ENCODE measurements at places on chromosomes 2 and 18.

GRCh38 chr2:74373985-74374384, 6.1 kb downstream of the DCTN1 start:
- no peak for DNase-seq

DNA sequence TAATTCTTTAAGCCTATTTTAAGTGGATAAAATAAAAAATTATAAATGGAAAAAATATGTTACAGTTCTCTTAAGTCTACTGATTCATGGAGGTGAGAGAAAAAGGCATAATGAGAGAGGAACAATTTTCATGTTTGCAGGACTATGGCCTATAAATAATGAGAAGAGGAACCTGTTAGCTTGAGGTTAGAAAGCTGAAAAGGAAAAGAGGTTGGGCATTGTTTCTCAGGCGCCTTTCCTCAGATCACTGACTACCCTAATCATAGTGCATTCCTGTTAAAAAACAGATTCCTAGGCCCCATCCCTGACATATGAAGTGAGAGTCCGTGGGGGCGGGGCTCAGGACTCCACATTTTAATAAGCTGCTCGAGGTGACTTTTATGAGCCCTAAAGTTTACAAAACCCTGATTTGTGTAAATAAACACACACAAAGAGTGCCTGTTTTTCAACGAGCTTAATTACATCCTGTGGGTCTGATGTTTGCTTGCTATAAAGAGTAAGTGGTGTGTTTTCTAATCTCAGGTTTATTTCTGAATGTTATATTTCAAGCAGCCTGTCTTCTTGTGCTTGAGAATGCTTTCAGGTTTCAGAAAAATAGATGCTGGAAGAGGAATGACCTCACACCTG, 335.5 kb downstream of the CLIP4 start:
- DNase-seq = no peak

GRCh38 chr2:85170938-85171475, 37.8 kb downstream of the TCF7L1 start:
- DNase-seq = no peak

DNA sequence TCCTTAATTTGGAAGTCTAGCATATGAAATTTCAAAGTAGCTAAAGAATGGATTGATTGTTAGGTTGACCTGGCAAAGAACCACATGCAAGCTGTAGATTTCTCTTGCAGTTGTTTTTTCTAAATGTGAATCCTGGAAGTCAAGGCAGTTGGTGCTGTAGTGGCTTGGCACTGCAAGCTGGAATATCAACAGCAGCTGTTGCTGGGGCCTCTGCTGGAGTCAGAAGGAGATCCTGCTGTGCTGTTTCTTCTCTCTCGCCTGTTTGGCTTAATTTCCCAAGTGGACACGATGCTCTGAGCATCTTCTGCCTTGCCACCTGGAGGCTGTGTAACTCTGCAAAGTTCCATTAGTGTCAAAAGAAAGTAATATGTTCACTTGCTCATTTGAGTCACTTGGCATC, 12.6 kb downstream of the PIK3C3 start:
- no peak for DNase-seq

- no peak for DNase-seq
These were observed 167.1 kb upstream of the FOSL2 start for GRCh38 chr2:28225473-28226080.

DNA sequence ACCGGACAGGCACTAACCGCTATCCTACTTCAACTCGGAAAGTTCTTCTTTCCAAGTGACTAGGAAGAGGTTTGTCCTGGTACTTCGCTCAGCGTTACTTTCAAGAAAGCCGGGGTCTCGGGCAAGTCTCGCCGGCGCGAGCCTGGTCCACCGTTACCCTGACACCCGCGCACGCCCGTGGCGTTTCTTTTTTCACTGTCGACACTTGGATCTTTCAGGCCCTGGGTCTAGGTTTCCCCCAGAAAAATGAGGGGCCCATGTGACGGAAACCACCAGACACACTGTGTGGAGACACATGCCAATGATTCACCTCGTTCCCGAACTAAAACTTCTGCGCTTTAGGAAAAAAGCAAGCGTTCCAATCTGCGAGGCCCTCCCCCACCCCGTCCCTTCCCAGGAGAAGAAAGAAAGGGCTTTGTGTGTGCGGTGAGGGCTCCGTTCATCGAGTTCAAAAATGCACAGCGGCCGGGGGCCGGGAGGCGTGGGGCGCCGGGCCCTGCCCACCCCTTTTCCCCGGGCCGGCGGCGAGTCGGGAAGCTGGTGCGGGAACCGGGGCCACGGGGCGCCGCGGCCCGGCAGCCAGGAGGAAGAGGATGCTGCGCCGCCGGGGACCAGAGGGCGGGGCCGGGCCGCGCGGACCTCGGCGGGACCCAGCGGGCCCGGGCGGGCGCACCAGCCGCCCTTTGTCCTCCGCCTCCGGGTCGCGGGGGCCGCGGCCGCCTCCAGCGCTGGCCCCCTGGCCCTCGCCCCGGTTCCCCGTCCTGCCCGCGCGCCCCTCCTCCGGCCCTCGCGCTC, 2.6 kb downstream of the ZNF521 start:
- no peak for DNase-seq

- DNase-seq = no peak
These were observed 133.4 kb upstream of the ALPP start for GRCh38 chr2:232245111-232245510.

DNA sequence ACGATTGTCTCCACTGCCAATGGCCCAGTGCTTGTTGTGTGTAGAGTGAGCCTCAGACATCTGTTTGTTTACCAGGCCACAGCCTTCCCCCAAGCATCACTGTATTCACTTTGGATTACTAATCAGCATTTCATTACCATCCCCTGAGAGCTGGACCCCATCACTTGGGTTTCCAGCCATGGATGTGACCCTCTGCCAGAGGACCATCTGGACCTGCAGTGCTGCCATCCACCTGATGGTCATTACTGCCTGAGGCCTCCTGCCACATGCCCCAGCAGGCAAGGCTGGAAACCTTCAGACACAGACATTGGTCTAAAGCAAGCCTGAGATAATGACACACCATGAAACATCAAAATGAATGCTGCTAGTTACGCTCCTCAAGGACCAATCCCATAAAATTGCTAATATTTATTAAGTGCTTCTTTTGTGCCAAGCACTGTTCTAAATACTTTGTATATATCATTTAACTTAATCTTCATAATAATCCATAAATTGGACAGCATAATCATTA, 2096.3 kb upstream of the CELF4 start:
- DNase-seq = no peak

DNA sequence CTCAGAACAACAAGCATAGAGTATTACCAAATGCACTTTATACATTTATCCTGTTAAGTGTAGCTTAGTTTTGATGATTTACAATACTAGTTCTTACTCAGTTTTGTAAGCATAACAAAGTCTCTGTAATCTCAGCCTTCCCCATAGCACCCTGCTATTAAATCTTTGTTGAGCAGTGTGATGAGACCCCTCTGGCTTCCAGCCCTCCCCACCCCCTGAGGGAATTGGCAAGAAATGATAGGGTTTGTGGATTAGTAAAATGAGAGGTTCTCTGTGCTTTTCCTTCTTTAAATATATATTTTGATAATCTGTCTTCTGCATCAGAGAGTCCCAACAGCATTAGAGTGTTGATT, 37.2 kb downstream of the ZNF521 start:
- no peak for DNase-seq

DNA sequence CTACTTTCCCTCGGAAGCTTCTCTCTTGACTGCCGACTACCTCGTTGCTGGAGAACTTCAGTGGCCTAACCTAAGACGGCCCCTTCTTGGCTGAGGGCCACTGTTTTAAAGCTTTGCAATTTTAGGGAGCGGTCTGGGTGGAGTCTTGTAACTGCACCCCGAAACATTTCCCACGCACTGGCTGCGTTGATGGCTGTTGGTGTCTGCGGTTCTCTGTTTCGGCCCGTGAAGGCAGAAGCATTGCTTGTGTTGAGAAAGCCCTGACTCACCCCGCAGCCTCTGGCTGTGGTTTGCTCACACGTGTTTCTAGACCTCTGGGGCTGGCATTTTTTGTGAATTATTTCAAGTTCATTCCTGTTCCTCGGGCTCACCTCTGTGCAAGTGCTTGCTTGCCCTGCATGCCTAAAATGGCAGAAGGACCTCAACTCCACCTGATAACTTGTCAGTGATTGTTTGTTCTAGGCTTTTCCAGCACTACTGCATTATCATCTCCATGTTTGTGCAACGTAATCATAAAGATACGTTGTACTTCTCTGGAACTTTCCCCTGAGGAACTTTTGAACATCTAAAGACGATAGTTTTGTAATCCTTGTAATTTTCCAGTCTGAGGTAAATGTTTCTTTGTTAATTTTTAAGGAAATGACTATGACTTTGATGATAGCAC, 94.2 kb upstream of the DLX2 start:
- peak; percentile 40 for DNase-seq

GRCh38 chr2:224870341-224870740, 154.2 kb upstream of the CCDC195 start:
- DNase-seq = no peak

DNA sequence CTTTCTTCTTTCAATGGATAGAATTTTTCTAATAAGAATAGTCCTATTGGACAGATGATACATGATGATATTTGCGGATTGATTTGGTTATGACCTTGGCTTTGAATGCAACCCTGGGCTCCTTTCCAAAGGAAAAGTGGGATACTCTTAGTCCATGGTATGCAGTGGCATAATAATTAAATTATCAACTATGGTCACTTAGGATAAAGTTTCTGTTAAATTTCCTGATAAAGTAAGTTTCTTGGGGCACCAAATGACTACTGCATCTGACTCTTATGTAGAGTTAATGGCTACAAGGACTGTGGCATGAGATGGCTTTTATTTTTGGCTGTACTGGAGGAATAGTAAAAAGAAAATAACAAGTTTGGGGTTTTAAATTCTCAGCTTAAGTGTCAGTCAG, 126.7 kb downstream of the QPCT start:
- DNase-seq = no peak

- no peak for DNase-seq
These were observed 576.5 kb downstream of the EPHA4 start for GRCh38 chr2:220995581-220995980.

- no peak for DNase-seq
These were observed 103.3 kb downstream of the EXOC6B start for GRCh38 chr2:72722492-72723070.

GRCh38 chr2:76169276-76170008, 458.7 kb upstream of the GCFC2 start:
- no peak for DNase-seq

DNA sequence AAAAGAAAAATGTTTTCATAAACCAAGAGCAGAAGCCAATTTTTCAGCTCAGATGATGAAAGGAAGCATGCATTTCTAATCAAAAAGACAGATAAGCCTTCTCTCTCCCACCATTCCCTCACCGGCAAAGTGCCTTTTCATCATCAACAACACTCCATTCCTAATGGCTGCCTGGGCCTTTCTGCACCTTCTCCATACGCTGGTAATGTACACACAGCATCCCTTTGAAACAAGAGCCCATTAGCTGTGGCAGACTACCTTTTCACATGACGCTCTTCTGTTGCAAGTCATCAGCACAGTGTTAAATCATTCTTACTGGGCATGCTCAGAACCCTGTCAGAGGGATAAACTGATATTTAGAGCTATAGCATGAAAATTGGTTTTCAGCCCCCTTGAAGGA, 408.9 kb downstream of the MEIS1 start:
- no peak for DNase-seq

DNA sequence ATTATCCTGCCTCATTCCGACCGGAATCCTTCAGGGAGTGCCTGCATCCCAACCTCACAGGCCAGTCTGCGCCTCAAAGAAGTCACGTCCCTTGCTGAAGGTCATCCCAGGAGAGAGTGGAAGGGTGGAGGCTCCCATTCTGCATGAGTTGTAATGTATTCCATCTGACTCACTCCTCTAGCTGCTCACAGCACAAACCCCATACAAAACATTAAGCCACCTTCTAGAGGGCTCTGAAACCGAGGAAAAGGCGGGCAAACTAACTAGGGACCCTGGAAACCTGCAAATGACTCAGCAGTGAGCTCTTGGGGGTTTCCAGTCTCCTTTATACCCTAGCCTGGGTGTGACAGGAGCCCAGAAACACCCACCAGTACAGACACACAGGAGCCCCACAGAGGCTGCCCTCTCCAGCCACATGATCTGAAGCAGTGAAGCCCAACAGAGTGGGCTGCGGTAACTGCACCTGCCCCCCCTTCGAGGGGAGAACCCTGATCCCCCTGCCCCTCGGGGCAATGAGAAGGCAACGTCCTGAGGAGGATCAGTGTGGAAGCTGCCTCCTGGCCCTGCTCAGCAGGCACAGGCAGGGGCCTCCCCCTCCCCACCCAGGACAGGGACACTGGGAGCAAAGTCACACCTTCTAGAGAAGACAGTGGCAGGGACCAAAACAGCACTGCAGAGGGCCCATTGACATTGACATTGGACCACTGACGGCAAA, 69.3 kb upstream of the SNTG2 start:
- no peak for DNase-seq

- DNase-seq = no peak
These were observed 20.3 kb downstream of the TBR1 start for GRCh38 chr2:161436411-161436810.

- DNase-seq = no peak
These were observed 309.2 kb downstream of the NR4A2 start for GRCh38 chr2:156023229-156023869.

GRCh38 chr2:28678944-28679343, 72.7 kb upstream of the PPP1CB start:
- DNase-seq = no peak

DNA sequence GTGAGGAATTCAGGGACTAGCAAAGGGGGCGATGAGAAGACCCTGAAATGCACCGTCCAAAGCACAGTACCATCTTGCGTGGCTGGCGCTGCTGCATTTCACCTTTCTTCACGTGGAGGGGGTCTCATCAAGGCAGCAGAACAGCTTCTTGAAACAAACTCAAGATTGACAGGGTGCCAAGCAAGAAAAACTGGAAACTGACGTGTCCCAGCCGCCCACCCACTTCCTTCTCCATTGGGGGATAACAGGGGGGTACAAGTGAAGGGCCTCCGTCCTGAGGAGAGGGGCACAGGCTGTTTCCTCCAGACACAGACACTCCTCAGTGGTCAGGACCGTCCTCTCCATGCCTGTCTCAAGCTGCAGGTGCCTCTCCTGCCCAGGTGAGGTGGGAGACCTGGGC, 32.5 kb downstream of the HDAC4 start:
- DNase-seq = no peak

GRCh38 chr2:71892423-71892730, 255.3 kb downstream of the CYP26B1 start:
- no peak for DNase-seq

DNA sequence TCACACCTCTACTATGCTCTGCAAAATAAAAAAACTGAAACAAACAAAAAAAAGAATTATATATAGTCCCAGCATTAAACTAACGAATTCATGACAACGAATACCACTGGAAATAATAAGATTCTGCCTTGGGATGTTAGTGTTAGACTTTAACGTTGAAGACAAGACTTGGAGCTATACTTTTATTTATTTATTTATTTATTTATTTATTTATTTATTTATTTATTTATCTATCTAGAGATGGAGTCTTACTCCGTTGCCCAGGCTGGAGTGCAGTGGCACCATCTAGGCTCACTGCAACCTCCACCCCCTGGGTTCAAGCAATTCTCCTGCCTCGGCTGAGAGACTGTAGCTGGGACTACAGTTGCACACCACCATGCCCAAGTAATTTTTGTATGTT, 27.2 kb upstream of the PAPOLG start:
- no peak for DNase-seq

Measured in stimulated activated CD4-positive, alpha-beta T cell treated with anti-CD3 and anti-CD28 coated beads, Interleukin-12 subunit alpha, Interleukin-12 subunit beta, amount 100 ng/mL, for 48 hours (primary cell).